ENCODE measurements at places on chromosomes 3 and 15.

DNA sequence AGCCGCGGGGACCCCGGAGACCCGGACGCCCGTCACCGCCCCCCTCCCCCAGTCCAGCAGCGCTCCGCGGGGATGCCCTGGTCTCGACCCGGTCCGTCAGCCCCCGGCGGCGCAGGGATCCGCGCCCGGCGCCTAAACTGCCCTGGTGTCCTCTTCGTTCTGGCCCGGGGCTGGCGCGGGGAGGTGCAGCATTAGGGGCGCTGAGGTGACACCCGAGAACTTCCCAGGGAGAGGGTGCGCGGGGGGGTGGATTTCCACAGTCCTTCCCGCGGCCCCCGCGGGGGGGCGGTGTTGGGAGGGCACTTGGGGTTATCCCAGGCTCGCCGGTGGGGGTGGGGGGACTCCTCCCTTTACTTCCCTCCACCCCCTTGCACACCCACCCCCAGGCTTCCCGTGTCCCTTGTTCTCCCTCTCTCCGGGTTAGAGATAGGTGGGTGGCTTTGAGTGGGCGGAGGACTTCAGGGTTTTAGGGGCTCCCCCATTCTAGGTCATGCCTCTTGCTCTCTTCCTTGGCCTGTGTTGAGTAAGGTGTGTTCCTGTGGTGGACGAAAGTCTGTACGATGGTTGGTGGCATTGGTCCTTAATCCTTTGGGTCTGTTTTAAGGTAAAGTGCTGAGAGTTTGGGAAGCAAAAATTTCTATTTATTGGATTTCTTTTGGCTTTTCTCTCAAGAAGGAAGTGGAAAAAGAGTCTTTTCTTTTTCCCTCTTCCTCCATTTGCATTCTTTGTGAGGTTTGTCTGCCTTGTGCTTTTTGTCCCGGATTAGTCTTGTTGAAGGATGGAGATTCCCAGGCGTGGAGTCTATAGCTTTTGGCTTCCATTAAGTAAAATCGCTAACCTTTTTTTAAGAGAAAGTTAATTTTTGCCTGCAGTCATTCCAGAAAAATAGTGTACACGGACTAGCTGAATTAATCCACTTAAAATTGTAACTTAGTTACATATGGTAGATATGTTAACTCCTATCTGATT, 811 bp downstream of the SKIL start:
- DNase-seq, result peak; percentile 88

GRCh38 chr3:126985132-126985985, 2.4 kb downstream of the PLXNA1 start:
- no peak for DNase-seq

- DNase-seq, result no peak
Observed at GRCh38 chr3:82055792-82056191, 294.3 kb upstream of the GBE1 start.

DNA sequence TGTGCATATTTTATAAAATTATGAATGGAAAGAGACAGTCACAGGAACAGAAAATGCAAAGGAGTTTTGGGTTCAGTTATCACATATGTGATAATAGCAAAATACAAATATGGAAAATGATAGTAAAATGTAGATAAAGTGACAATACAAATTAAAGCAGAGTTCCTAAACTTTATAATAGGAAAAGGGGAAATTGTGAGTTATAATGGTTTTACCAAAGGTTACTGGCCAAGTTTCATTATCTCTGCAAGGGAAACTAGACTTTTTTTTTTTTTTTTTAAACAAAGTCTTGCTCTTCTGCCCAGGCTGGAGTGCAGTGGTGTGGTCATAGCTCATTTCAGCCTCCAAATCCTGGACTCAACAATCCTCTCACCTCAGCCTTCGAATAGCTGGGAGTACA, 228.7 kb upstream of the CGNL1 start:
- DNase-seq, result no peak

GRCh38 chr3:142997330-142997729, 4.0 kb upstream of the U2SURP start:
- no peak for DNase-seq

- DNase-seq, result no peak
Observed at GRCh38 chr3:139634111-139634635, 43.6 kb downstream of the NMNAT3 start.

DNA sequence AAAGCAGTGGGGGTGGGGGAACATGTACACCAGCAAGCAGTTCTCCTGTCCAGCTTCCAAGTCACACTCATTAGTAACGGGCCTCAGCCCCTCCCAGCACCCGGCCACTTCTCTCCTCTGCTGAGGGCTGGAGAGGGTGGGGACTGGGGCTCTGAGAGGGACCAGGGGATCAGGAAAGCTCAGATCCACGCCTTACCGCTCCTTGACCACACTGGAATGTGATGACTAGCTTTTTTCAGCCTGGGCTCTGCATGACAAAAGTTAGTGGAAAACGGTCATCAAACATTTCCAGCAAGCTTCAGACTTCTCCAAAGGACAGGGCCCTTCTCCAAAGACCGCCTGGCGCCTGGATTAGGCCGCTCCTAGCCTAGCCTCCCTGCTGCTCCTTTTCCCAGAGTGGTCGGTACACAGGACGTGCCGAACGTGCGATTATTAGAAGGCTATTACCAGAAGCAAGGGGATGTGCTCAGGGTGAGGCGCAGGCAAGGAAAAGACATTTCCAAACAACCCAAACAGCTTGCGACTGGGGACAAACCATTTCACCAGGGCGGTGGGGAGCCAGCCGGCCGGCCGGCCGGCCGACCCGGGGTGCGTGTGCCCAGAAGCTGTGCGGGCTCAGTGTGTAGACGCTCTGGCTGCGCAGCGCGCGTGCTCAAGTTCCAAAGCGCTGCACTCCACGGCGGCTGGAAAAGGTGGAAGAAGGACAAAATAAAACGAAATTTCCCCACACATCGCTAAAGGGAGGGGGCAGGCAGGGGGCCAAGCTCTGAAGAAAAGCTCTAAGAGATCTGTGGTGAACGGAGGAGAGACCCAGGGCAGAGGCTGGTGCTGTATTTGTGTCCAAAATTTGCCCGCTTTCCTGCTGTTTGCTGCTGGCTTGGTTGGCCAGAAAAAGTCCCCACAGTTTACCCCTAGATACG, 51.0 kb upstream of the SSR3 start:
- peak; percentile 87 for DNase-seq
